Iris pigment epithelial cell (primary cell): ENCODE measurements at places on chromosomes 6 and 20.

- no peak for DNase-seq
Measured at GRCh38 chr6:98828941-98829411, 5.4 kb upstream of the POU3F2 start.

DNA sequence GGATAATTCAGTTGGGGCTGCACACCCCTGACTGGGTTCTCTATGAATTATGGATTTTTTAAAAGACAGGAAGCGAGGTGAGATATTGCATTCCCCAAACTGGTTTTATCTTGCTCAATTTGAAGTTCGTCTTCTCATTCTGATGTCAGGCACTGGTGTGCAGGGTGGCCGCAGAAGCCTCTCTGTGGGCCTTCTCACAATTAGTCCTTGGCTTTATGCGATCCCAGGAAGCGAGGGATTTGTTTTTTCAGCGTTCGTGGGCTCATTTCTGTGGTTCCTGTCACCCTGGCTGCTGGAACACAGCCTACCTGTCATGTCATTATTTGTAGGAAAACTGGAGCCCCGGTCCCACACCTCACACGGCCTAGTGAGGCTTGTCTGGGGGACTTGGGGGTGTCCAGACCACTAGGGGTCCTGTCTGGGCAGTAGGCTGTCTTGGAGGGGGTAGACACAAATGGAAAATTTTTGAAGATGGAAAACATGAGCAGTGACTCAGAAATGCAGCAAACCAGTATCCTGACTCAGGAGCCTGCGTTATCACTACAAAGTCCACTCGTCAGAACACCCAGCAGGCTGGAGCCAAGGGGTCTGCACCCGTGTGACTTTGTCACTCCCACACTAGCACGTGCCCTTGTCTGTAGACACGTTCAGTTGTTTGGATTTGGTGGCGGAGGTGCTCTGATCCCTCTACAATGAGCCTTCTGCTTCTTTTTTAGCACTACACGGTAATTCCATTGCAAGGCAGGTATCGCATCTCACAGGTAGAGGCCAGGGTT lies 42.2 kb downstream of the GNAS-AS1 start:
- DNase-seq: no peak

GRCh38 chr20:49832632-49833327 lies 20.2 kb downstream of the SLC9A8 start:
- peak; percentile 85 for DNase-seq

- no peak for DNase-seq
Measured at GRCh38 chr6:112311950-112312547, 35.1 kb upstream of the RFPL4B start.

DNA sequence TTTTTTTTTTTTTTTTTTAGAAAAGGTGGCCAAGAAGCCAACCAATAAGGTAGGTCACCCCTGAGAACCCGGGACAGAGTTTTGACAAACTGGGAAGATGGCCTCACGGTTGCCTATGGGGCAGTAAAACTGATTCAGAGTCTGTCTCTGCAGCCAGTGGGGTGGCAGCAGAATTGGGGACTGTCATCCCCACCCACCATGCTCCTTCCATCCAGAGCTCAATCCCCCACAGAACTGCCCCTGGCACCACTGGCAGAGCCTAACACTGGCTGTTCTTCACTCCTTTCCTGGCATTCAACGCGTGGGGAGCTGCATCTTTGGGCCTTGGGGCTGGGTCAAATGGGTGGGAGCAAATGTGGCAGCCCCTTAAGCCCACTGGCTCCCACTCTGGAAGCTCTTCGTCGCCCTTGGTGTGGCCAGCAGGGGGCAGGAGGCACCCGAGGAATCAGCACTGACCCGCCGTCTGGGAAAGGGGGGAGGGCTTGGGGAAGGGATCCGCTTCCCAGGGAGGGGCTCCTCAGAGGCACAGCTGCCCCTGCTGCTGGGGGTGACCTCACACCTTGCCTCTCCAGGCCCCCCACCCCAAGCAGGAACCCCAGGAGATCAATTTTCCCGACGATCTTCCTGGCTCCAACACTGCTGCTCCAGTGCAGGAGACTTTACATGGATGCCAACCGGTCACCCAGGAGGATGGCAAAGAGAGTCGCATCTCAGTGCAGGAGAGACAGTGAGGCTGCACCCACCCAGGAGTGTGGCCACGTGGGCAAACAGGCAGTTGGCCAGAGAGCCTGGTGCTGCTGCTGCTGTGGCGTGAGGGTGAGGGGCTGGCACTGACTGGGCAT lies 10.4 kb downstream of the CD40 start:
- DNase-seq: peak; percentile 9
